ENCODE measurements at places on chromosomes 16 and 17.

GRCh38 chr17:73286863-73287296 lies 24.9 kb downstream of the CDC42EP4 start:
- ATAC-seq, result no peak

- peak; percentile 67 for ATAC-seq
Measured at GRCh38 chr17:76523084-76524037, 14.1 kb downstream of the CYGB start.

DNA sequence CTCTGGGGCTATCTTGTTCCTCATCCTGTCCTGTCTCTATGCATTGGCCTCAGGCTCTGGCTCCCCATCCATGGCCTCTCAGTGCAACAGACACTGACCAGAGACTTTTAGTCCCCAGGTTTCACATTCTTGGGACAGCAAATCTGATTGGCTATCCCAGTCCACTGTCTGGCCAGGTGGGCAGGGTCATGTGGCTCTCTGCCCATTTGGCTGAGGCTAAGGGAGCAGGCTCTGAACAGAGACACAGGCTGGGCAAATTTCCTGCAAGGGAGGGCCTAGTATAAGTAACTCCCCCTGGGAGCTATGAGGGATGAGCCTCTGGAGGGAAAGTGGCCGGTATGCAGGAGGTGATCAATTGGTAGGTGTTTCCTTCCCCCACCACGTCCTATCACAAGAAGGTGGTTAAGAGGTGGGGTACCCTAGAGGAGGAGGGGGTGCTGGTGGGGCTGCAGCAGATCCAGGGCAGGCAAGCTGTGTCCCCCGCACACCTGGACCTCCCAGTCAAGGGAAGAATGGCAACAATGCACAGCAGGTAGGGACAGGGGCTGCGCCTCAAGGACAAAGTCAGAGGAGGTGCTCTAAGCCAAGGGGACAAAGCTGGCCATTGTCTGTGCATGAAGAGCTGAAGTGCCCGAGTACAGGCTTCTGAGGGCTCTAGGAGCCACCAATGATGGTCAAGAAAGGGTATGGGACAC lies 13.2 kb downstream of the XYLT2 start:
- ATAC-seq, result no peak

DNA sequence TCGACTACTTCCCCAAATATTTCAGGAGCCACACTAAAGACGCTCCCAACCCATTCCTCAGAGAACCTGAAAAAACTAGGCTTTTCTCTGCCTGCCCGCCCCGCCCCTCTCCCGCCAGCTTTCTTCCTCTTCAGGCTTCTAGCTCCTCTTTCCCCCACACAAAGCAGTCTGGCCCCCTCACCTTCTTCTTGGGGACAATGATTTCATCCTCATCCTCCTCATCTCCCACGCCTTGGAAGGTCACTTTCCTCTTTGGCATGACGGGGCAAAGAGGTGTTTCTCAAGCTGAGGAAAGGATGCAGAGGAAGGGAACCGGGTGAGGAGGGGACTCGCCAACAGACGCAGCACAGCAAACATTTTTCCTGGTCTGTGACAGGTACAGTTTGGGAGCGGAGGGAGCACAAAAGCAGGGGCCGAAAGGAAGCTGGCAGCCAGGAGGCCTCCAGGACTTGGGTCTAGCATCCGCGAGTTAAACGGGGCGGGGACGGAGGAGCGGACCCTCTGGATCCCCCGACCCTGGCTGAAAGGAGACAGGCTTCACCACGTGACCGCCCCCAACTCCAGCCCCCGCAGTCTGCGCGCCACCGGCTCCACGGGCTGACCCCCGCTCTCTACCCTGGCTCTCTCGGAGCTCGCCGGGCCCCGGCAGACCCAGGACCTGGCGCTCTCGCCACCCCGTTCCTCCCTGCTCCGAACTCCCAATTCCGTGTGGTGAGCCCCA lies 525 bp downstream of the CD2BP2 start:
- peak; percentile 17 for ATAC-seq

- ATAC-seq, result no peak
Measured at GRCh38 chr16:58863042-58863441, 128.9 kb upstream of the GOT2 start.

DNA sequence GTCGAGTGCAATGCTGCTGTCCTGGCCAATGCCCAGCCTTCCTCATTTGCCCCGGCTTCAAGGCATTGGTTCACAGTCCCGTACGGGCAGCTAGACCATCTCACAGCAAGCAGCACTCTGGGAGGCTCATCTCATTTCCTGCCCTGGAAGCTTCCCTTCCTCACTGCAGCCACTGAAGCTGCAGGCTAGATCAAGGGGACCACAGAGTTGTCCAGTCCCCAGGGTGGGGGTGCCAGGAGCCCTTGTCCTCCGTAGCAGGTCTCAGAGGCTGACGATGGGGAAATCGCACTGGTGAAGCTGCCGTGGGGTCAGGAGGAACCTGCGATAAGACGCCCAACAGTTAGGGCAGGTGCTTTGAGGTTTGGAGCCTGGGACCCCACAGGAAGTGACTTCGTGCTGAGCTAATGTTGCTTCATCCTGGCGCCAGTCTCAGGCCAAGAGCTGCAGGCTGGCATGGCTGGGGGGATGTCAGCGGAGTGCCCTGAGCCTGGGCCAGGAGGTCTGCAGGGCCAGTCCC lies at the start of gene SPNS3:
Gene SPNS3 (plus strand): TSS at position 426 of the 517 bp plus-strand sequence. CDS start 28 bp downstream, at position 454.
- no peak for ATAC-seq

DNA sequence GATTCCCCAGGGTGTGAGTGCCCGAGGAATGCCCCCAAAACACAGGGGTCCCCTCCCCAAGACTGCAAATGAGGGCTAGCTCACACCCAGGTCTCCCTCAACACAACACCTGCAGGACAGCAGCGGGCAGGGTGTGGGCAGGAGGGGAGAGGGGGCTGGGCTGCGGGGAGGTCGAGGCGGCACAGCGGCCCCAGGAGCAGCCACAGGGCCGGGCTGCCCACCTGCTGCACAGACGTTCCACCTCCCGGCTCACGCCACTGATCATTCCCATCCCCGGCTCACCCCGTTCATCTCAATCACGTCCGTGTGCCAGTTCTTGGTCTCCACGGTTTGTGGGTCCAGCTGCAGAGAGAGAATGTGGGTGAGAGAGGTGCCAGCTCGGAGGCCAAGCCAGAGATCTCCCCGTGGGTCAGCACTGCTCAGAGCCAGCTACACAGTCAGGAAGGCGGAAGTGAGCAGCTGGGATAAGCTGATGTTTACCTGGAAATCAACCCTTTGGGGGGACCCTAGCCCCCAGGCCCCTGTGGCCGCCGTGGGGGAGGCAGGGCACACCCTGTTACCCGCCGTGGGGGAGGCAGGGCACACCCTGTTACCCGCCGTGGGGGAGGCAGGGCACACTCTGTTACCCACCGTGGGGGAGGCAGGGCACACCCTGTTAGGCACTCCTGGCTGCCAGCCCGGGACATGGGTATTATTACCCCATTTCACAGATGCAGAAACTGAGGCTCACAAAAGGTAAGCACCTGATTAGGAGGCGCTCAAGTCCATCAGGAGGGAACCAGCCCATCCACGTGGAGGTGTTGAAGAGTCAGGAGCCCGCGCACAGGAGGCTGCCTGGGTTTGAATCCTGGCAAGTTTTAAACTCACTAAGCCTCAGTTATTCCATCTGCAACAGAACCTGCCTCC lies 16.1 kb downstream of the TIMM22 start:
- ATAC-seq, result no peak

- ATAC-seq, result no peak
Measured at GRCh38 chr16:4806280-4806679, 3.8 kb upstream of the ROGDI start.

DNA sequence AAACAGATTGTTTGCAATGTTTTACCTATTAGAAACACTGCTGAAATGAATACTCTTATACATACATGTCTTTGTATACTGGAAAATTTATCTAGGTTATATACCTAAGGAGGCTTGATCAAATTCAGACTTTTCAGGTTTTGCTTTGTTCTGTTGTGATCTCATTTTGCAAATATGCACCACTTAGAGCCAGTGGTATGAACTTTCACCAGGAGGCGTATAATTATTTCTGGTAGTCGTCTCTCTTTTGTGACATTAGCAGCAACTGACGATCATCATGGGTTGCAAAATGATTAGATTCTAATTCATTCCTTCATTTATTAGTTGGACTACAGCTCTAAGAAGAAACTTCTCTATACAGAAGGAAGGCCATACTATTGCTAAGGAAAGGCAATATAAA lies 26.9 kb downstream of the AP1G1 start:
- ATAC-seq, result no peak

DNA sequence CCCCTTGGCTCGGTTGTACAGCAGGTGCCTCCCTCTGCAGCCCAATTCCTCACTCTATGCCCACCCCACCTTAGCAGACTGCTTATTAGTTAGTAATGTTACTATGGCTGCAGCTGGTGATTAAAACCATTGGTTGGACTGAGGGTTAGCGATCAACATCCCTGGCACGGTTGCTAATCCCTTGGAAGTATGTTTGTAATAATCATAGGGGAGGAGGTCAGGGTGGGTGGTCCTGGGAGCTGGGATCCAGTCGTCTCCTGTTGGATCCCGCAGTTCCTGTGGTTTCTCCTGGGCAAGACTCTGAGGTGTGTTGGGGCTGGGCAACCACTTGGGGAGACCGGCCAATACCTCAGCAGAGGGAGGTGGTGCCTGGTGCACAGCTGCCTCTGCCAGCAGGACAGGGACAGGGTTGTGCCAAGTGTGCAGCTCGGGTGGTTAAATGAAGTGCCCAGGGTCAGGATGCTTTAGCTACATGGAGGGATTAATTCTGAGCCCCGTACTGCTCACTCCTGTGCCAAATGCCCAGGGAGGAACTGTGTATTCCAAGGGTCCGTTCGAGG lies 38.0 kb downstream of the FZD2 start:
- no peak for ATAC-seq

- no peak for ATAC-seq
Measured at GRCh38 chr17:33072421-33073161, 80.9 kb downstream of the SPACA3 start.

DNA sequence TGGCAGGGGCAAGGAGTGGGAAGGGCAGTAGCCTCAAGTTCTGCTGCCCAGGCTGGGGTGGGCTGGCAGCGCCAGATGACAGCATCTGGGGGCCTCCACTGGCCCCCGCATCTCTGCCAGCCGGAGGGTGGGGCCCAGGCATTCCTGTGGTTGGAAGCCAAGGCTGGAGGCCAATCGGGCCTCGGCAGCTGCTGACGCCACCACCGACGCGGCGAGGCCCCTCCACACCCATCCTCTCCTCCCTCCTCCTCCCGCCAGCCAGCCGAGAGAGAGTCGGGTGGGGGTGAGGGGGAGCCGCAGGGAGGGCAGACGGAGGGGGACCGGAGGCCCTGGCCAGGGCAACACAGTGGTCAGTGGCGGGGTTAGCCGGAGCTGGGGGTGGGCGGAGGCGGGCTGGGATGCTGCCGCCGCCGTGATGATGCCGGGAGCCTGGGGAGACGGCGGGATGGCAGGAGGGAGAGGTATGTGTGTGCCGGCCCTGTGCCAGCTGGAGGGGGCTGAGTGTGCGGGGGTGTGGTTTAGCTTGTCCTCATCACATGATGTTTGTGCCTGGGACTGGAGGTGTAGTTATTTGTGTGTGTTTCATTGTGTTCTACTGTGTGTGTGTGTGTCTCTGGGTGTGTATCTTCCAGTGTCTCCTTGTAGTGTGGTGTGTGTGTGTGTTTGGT lies 36.6 kb downstream of the ARHGAP23 start:
- peak; percentile 92 for ATAC-seq

- no peak for ATAC-seq
Measured at GRCh38 chr17:41212524-41213169, 13.8 kb upstream of the KRTAP9-2 start.

DNA sequence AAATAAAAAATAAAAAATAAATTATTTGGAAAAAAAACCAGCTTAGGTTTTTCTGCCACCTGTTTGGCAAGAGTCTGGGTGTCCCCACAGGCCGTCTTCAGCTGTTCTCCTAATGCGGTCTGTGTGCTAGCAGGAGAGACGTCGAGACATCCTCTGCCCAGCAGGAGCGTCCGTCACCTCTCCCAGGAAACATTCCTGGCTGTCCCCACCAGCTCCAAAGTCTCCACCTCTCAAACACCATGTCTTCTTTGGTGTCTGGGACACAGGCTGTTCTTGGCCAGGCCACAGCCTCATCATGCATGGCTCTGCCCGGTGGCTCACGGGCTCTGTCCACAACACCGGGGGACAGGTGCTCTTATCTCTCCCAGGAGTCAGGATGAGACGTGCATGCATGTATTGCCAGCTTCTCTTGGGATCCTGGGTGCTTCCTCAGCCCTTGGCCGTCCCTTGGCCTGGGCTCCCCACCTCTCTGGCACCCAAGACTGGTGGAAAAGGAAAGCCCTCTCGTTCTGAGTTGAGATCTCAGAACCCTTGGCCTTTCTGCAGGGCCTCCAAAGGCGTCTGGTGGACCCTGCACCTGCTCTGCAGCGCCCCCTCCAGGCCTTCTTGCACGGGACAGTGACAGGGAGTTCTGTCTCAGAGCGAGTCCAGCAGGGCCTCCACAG lies 84.9 kb upstream of the CBX4 start:
- no peak for ATAC-seq

GRCh38 chr17:75873587-75874322 lies 4.6 kb downstream of the TRIM47 start:
- no peak for ATAC-seq

GRCh38 chr17:8593830-8594229 lies 36.7 kb downstream of the MYH10 start:
- no peak for ATAC-seq

DNA sequence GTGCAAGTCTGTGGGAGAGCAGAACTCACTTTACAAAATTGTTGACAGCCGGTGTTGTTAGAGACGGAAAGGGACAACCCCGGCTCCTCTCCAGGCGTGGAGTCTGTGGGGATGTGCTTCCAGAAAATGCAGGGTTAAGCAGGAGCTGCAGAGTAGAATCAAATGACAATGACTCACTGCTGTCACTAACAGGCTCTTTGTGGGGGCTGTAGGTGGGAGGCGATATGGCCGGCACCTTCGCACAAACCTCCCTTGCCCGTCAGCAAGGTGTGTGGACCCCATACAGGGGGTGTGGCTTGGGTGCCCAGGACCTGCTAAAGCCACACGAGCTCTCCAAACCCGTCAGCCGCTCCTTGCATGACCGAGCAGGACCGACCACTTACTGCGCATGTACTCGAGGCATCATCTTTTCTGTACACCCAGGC lies 5.8 kb downstream of the PDK2 start:
- ATAC-seq, result peak; percentile 3

DNA sequence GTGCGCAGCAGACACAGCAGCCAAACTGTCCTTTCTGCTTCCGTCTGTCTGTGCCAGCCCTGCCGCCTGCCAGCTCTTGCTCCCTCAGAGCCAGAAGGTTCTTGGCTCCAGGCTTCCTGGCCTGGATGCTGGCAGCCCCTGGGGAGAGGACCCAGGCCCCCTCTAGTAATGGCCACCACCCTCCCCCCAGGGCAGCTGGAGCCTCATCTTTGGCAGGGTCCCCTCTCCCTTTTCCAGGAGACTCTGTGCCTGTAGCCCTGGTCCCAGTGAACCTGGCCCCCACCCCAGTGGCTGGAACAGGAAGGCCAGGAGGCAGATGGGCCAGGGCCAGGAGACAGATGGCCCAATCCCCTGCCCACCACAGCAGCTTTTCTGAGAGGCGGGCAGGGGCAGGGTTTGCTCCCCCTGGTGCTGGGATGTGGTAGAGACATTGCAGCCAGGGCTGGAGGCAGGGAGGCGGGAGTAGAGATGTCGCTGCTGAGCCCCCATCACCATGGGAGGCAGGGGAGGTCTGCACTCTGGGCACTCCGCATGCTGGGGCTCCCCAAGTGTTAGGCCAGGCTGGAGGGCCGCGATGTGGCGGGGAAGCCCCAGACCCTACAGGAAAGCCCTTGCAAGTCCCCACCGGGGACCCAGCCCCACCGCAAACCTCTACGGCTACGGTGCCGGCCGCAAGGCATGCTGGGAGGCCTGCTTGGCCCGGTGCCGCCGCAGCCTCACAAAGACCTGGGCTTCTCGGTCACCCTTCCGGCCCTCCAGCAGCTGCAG lies 16.7 kb downstream of the UNC13D start:
- ATAC-seq, result peak; percentile 81

GRCh38 chr17:4796552-4796920 lies 572 bp downstream of the PSMB6 start:
- no peak for ATAC-seq

GRCh38 chr17:48541577-48542113 lies 3.3 kb downstream of the HOXB2 start:
- peak; percentile 75 for ATAC-seq
